Stromal cell of bone marrow (primary cell): ENCODE measurements at places on chromosomes 6 and 20.

GRCh38 chr6:54204921-54205591 is 93.8 kb downstream of the MLIP start:
- DNase-seq, result no peak

- DNase-seq, result peak; percentile 11
Measured at GRCh38 chr20:58746620-58747019, 54.0 kb downstream of the NPEPL1 start.

DNA sequence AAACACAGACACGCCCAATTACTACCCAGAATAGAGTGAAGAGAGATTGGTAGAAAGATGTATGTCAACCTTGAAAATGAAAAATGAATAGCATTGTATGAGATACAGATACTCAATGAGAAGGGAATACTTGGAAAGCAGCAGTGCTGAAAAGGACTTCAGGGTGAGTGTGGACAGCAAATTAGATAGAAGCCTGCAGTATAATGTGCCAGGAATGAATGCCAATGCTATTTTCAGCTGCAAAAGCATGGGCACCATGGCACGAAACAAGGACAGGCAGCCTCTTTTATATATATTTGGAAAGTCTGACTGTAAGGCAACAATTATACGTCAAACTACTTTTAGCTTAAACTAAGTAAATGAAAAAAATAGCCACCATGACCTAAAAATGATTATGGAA is 118.2 kb downstream of the PTCHD4 start:
- DNase-seq, result no peak

- DNase-seq, result no peak
Measured at GRCh38 chr6:12333128-12333527, 43.0 kb downstream of the EDN1 start.

- DNase-seq, result no peak
Measured at GRCh38 chr6:28860581-28860980, 63.2 kb downstream of the TRIM27 start.

GRCh38 chr6:107811591-107812218 is 12.4 kb downstream of the SCML4 start:
- no peak for DNase-seq

- no peak for DNase-seq
Measured at GRCh38 chr20:52201395-52201794, 9.8 kb upstream of the ZFP64 start.

DNA sequence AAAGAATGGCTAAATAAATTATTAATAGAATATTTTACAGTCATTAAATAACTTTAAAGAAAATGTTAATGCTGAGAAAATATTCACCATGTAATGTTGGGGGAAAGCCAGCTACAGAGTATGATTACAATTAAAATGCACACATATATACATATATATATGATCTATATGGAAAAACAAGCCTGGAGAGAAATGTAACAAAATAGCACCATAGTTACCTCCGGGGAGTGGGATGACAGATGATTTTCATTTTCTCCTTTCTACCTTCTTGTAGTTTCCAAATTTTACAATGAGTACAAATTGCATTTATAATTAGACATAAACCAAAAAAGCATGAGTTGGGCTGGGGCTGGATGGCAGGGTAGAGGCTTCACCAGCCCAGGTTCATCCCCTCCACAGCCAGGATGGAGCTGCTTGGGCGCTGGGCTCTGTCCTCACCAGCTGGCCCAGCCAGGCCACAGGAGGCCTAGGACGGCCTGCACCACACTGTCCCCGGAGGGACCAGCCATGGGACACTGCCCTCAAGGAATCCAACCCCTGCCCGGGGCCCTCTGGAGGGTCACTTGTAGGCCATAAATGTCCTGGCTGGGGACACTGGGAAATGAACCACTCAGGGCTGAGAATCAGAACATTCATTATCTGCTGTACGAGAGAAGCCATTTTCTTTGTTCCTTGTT is 10.3 kb downstream of the C20orf203 start:
- no peak for DNase-seq

DNA sequence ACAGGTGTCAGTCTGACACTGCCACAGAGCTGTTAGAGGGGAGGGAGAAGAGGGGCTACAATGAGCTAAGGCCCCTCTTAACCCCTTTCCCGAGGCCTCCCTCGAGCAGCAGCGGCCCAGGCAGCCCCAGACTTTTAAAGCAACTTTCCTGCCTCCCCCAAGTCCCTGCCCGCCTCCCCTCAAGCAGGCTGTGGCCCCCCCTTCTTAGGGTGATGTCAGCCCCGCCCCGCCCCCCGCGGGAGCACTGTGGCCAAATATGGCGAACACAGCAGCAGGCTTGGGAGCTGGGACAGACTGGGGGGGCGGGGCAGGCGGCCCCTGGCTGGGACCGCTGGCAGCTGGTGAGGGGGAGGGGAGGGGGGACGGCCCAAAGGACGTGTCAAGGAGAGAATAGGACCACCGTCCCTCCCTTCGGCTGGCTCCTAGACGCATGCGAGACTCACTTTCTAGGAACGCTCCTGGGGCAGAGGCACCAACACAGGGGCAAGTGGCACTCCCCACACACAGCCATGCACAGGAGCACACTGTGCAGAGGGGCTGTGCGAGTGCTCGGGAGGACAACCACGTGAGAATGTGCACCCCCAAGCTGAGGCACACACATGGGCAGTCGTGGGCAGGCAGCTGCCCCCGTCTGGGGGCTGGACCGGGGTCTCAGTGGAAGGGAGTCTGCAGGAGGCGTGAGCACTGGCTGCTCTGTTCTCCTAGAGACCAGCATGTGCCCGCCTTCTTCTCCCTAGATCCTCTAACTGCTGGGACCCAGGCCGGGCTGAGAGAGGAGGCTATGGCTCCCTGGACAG is 6.7 kb downstream of the TEAD3 start:
- no peak for DNase-seq

- DNase-seq, result no peak
Measured at GRCh38 chr20:61561111-61561830, 309.2 kb downstream of the CDH4 start.

DNA sequence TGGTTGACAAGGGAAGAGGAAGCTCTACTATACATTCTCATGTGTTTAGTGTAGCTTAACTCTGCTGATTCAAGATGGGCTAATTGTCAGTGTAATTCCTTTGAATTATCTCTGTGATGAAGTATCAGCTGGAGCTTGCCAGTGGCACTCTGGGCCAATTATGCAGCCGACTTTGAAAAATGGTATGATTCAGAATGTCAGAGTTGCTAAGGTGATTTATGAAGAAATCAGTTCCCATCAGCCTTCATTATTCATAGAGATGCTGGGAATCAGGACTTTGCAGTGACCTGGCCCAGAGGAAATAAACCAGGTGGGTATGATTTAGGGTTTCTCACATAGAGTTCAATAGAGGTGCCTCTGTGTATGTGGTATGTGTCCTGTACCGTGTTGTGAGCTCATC is 33.4 kb downstream of the KCNS1 start:
- no peak for DNase-seq

DNA sequence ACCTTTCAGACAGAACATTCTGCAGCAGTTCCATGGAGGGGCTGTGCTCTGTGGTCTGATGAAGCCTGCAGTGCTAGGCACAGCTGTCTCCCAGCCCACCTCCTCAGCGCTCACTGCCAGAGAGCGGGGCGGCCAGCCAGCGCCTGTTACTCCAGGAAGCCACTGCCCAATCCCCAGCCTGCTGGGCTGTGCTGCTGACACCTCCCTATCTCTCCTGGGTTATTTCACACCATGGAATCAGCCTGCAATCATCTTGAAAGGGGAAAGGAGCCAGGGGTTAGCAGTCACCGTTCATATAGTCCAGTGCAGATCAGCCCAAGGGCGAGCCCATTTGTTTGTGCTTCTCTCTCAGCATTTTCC is 46.3 kb upstream of the NHSL1 start:
- DNase-seq, result no peak

DNA sequence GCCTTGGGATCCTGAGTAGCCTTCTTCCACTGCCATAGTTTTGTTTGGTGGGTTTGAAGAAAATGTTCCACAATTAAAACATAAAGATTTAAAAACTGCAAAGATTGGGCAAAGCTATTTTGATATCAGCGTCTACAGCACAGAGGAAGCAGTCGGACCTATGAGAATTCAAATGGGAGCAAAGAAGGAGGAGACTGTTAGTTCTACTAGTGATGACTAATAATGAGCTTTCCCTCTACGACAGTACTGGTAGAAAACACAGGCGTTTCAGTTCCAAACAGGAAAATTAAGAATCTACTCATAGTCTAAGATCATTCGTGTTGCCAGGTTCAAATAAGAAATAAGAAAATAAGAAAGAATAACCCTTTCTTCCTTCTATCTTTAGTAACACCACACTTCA is 121.2 kb downstream of the INSM1 start:
- DNase-seq, result no peak

DNA sequence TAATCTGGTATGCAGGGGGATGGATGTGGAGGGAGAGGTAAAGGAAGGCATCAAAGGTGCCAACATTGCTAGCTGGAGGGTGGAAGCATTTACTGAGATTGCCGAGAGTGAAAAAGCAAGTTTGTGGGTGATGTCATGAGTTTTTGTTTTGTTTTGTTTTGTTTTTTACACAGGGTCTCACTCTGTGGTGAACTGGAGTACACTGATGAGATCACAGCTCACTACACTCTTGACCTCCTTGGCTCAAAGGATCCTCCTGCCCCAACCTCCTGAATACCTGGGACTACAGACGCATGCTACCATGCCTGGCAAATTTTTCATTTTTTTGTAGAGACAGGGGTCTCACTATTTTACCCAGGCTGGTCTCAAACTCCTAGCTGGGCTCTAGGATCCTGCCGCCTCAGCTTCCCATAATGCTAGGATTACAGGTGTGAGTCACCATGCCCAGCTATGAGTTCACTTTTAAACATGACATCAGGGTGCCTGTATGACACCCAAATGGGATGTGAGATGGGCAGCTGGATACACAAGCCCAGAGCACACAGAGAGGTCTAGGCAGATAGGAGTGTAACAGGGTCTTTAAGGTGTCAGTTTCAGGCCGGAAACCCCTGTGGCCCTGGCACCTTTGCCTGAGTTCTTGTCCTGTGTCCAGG is 35.1 kb upstream of the HMGA1 start:
- DNase-seq, result no peak

DNA sequence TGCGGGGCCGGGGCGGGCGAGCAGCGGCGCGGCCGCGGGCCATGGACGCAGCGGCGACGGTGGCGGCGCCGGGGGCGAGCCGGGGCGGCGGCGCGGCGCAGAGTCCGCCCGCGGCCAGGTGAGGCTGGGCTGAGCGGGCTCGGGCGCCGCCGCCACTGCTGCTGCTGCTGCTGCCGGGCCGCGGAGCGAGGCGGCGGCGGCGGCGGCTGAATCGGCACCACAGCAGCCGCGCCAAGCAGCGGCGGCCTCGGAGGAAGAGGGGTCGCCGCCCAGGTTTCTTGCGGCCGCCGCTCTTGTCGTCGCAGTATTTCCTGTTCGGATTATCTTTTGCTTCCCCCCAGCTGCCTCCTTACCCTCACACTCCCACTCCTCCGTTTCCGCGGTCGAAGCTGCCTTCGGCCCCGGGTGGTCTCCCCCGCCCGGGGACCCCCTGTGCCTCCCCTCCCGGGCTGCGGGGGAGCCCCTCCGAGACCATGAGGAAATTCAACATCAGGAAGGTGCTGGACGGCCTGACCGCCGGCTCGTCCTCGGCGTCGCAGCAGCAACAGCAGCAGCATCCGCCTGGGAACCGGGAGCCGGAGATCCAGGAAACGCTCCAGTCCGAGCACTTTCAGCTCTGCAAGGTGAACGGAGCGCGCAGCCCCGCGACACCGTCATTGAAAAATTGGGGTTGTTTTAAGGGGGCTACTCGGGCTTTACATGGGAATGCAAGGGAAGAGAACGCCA is at the start of gene STXBP5:
STXBP5 (plus strand) TSS at position 358 of the 726 bp plus-strand sequence; CDS start at position 474, 116 bp downstream.
- DNase-seq, result no peak

DNA sequence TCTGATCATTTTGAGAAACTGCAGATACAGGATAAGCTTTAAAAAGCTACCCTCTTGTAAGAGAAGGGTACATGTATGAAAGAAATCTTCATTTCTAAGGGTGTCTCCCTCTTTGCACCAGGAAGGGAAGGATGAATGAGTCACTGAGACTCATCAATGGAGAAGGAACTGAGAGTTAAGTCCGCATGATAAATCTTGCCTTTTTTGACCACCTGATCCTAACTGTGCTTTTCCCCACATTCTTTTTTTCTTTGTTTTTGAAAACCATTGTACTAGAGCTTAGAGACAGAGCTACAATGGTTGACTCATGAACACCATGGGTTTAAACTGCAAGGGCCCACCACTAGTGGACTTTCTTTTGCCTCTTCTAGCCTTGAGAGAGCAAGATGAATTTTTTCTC is 353.0 kb upstream of the RGS17 start:
- no peak for DNase-seq

DNA sequence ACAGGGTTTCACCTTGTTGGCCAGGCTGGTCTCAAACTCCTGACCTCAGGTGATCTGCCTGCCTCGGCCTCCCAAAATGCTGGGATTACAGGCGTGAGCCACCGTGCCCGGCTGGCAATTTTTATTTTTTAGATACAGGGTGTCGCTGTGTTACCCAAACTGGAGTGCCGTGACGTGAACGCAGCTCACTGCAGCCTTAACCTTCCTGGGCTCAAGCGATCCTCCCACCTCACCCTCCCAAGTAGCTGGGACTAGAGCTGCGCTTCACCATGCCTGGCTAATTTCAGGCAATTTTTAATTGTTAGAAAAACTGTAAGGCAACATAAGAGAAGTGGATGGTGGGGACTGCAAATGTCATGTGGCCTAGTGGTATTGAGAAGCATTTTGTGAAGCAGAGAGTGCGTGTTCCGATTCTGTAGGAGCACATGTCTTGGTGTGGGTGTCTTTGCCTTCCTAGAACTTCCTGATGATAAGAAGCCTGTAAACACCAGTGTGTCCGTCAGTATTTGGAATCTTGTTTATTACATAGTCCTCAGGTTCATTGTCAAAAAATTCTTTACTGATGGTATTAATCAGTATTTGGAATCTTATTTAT is 18.0 kb downstream of the JARID2 start:
- DNase-seq, result no peak

DNA sequence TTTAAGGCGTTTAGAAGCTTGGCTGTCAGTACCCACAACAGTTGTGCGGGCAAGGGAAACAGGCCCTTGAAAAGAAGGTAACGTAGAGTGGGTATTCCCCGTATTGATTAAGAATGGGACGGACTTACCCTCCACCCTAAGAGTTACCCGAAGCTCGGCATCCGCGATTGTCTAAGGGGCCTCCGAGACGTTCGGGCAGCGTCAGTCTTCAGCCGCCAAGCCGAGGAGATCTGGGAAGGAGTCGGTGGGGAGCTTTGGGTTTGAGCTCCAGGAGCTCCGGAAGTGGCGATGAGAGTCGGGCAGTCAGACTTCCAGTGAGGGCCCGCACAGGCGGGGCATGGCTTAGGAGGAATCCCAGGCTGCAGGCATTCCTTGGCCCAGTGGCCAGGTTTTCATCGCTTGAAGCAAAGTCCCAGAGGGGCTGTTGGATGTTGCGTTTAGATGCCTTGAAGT is 748.2 kb upstream of the ADGRB3 start:
- no peak for DNase-seq

GRCh38 chr20:38148328-38149102 is 16.6 kb downstream of the TGM2 start:
- DNase-seq, result no peak

GRCh38 chr6:33344701-33345697 is 27.5 kb upstream of the ZBTB22 start:
- peak; percentile 44 for DNase-seq

GRCh38 chr6:99250476-99250875 is 99.0 kb downstream of the FAXC start:
- no peak for DNase-seq
